T-helper 1 cell treated with Interleukin-12 subunit alpha and Interleukin-12 subunit beta and Interleukin-4 antibody, amounts not matched to agents 30 ng/mL and 1 ng/mL, for 36 hours (primary cell): ENCODE measurements at places on chromosomes 5 and 9. TPM values are rescaled to one million over a fixed set of nuclear protein-coding genes. Genes with fewer than 3 reads are reported as not detected.

PCDHGC5 gene
- not detected in 2 replicates for total RNA-seq

ABLIM3 gene
- not detected in 2 replicates for total RNA-seq

SLC34A3 gene
- total RNA-seq, result not detected in 2 replicates

SHB gene
- 0.71 and 0.74 TPM in 2 replicates for total RNA-seq
